Activated T-helper 1 cell treated with anti-CD3 and anti-CD28 coated beads, Interleukin-12 subunit alpha, Interleukin-12 subunit beta, Interleukin-2, Interleukin-4 antibody, amounts not matched to agents 30 ng/mL and 10 ng/mL and 1 ng/mL, durations not matched to agents 14 hours and 24 hours and 36 hours (primary cell): ENCODE measurements at places on chromosomes 7 and 10.

- DNase-seq, result no peak
Observed at GRCh38 chr10:128710098-128710797, 584.0 kb upstream of the MKI67 start.

- peak; percentile 15 for DNase-seq
Observed at GRCh38 chr10:72564596-72564995, 61.3 kb downstream of the MICU1 start.

DNA sequence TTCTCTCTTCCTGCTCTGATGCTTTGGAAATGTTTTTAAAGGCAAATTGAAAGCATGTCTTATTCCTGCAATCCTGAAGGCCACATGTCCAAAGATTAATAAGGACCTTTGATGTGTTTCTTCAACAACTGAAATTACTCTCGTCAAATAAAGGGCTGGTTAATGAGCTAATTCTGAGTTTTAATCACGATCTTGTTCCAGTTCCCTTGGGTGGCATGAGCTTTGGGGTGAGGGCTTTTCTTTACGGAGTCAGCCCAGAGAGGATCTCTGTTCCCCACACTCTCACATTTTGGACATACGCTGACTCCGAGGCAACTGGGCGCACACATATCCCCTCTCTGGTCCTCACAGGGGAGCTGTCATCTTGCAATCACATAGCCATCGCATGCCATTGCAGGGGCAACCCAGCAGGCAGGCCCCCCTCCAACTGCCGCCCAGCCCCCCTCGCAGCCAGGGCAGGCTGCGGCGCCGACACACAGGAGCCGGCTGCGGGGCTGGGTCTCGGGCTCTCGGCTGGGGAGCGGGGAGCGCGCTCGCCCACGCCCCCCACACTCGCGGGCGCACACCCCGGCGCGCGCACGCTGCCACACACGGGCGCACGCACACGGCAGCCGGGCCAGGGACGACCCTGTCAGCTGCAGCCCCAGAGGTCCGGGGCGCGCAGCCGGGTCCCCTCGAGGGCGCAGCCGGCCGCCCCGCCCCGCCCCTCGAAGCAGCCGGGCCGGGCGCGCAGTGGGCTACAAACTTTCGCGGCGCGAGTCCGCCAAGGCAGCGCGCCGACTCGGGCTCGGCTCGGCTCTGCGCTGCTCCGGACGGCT is at the start of gene GDF10:
Gene GDF10, plus strand, starts transcription at position 587 of the 818 bp plus-strand sequence. CDS start 455 bp downstream, outside the sequence.
- DNase-seq, result no peak

DNA sequence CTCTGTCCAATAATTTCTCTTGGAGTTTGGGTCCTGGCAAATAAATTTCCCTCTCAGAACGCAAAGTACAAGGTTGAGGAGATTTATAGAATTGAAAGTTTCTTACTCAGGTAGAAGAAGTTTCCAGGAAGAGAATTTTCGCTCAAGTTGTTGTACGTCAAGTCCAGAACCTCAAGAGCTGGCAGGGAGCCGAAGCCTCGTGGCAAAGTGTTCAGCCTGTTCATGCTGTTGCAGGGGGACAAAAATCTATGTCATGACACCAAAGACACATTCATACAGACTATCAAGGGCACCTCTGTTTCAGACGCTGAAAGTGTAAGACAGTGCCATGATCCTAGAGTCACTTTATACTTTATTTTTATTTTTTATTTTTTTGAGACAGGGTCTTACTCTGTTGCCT is 62.5 kb downstream of the RSU1 start:
- DNase-seq, result no peak

GRCh38 chr7:156638443-156639077 is 2.0 kb upstream of the RNF32 start:
- DNase-seq, result no peak
